ENCODE measurements at places on chromosomes 1 and 21.

GRCh38 chr1:25033030-25033827, 103.2 kb upstream of the RUNX3 start:
- DNase-seq, result no peak

- DNase-seq, result no peak
Observed at GRCh38 chr1:38559446-38560165, 300.0 kb downstream of the RRAGC start.

GRCh38 chr1:82162486-82163420, 362.0 kb downstream of the ADGRL2 start:
- DNase-seq, result no peak

- peak; percentile 99 for DNase-seq
Observed at GRCh38 chr1:233113009-233113879, 162.8 kb downstream of the NTPCR start.

DNA sequence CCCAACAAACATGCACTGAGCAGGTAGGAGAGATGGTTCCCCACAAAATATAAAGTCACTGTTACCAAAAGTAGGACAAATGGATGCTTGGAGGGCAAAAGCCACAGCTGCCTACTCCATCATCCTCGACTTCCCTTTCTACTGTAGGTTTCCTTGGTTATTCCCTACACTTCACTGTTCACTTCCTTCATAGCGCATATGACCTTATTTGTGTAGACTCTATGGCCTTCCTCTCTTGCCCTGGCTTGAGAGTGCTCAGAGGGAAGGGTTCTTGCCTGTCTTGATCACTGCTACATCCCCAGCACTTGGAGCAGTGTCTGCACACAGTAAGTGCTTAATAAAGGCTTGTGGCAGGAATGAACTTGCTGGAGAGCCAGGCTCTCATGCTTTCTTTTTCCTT, 14.6 kb upstream of the TRNP1 start:
- DNase-seq, result no peak

GRCh38 chr1:174880171-174880570, 119.6 kb upstream of the CACYBP start:
- DNase-seq, result no peak

DNA sequence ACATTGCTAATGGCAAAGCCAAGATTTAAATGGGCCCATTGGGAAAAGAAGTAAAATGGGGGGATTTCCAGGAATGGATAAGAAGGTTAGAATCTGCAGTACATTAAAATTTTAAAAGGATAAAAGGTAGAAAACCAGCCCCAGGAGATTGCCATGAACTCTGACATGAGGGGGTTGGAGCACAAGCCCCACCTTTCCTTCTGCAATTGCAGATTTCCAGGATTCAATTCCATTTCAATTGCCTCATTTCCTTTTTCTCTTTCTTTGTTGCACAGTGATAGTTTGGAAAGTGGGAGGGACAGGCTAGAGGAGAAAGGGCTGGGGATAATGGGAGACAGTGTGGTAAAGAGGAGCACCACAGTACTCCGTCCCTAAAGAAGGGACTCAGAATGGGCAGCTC, 238.5 kb upstream of the RAB4A start:
- DNase-seq, result peak; percentile 29
